ENCODE measurements at places on chromosomes 7 and 10. TPM values are rescaled to one million over a fixed set of nuclear protein-coding genes. Genes with fewer than 3 reads are reported as not detected.

Gene ANLN
- 0.25 TPM for polyA plus RNA-seq

Gene DLX6
- polyA plus RNA-seq, result not detected

DNA sequence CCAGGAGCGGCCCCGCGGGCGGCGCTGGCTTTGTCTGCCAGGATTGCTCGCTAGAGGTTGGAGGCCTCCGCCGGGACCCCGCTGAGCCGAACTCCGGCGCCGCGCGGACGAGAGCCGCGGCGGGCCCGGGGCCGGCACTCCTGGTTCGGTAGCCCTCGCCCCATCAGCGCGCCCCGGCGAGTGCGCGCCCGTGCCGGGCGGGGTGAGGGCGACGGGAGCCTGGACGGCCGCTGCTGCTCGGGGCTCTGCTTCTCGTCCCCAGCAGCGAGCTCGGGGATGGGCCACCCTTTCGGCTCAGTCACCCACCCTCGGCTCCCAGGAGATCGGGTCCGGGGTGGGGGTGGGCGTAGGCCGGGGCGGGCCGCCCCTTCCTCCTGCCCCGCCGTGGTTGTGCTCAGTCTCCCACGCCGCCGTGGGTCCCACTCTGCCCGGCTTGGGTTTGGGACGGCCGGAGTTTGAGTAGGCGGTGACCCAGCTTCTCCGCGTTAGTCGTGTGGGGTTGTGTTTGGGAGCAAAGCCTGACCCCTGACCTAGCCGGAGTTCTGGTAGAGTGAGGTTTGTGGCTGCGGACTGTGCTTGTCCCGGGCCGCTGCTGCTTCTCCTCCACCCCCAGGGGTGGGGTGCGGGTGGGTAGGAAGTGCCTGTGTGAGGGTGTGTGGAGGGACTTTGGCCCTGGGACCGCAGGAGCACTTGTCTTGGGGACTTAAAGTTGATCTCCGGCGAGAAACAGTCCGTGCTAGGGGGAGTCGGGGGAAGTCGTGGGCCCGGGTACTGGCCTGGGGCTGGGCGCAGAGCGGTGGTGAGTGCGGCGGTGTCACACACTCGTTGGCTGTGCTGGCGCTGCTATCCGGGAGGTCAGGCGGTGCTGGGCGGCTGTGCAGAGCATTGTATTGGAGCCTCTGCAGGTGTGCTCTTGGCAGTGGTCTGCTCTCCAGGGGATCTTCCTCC is 677 bp downstream of the TSPAN14 start:
- no peak for DNase-seq

- no peak for DNase-seq
Observed at GRCh38 chr7:151125846-151126481, 39.7 kb downstream of the AGAP3 start.

GRCh38 chr7:7642081-7642480 is 1.5 kb downstream of the UMAD1 start:
- DNase-seq, result no peak

DNA sequence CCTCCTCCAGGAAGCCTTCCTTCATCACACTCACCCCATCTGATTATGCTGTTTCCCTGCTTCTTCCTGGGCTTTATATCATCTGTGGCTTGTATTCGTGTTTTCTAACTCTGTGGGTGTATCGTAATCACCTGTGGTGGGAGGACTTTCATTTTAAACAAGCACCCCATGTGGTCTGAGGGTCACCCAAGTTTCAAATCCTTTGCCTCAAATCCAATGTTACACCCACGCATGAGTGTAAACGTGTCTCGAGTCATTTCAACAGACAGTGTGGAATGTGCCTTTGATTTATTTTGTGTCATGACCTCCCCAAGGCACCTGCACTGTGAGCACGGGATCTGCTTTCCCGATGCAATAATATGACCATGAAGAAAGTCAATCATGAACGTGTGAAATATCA is 17.5 kb upstream of the LYZL2 start:
- DNase-seq, result no peak
